CD4-positive, alpha-beta T cell treated with Interleukin-17A for 1 hour (primary cell): ENCODE measurements at places on chromosomes 1 and 21.
A peak's percentile ranks its signal among the peaks of the same experiment; 100 is the strongest.

- DNase-seq, result no peak
Observed at GRCh38 chr1:212519131-212519530, 86.4 kb downstream of the NENF start.

DNA sequence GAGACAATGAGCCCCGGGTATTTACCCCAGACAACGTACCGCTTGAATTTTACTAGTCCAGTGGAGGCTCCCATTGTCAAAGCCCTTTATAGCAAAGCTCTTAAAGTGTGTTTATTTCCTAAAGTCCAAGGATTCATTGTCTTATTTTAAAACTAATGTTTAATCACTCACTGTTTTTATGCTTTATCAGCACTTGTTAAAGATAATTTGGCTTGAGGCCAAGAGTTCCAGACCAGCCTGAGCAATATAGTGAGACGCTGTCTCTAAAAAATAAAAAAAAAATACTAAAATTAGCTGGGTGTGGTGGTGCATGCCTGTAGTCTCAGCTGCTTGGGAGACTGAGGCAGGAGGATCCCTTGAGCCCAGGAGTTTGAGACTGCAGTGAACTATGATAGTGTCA, 202.8 kb downstream of the RYR2 start:
- DNase-seq, result no peak

GRCh38 chr1:221743416-221744208, 1.7 kb upstream of the DUSP10 start:
- no peak for DNase-seq

GRCh38 chr1:31300193-31300592, 3.4 kb downstream of the ZCCHC17 start:
- peak; percentile 31 for DNase-seq

GRCh38 chr1:246319083-246319714, 187.9 kb downstream of the SMYD3 start:
- DNase-seq, result no peak

GRCh38 chr1:70090875-70091274, 114.5 kb downstream of the LRRC40 start:
- no peak for DNase-seq

DNA sequence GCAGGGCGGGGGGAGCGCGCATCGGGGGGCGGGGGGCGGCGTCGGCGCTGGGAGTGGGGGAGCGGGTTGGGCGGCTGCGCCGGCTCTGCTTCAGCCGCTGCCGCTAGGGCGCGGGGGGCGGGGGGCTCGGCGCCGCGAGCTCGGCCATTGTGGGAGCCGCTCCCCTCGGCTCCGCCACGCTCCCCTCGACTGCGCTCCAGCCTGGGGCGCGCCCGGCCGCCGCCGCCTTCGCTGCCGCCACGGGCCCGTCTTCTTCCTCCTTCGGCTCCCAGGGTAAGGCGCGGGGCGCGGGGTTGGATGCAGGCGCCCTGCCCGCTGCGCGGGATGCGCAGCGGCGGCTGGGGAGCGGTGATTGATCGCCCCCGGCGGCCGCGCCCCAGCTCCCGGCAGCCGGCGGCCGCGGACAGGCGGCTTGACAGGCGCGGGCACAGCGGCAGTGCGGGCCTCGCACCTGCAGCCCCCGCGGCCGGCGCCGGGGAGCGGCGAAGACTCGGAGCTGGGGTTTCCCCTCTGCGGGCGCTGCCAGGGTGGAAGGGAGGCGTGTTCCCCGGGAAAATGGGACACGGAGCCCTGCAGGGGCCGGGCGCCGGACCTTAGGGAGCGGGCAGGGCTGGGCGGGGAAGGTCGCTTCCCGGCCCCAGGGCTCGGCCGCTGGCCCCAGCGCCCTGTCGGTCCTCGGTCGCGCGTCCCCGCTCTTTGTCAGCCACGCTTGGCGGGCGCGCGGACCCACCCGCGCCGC, 55.3 kb downstream of the NDUFS5 start:
- DNase-seq, result no peak

DNA sequence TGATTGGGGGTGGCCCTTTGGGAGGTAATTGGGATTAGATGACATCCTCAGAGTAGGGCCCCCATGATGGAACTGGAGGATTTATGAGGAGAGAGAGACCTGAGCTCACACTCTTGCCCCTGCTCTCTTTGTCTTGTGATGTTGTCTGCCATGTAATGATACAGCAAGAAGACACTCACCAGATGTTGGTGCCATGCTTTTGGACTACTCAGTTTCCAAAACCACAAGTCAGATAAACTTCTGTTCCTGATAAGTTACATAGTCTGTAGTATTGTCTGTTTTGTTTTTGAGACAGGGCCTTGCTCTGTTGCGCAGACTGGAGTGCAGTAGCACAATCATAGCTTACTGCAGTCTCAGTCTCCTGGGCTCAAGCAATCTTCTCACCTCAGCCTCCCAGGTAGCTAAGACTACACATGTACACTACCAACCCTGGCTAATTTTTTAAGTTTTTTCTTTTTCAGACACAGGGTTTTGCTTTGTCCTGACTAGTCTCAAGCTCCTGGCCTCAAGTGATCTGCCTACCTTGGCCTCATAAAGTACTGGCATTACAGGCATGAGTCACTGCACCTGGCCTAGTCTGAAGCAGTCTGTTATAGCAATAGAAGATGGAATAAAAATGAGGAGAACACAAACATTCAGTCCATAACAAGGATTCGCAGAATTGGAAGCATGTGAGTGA, 115.0 kb upstream of the GALNT2 start:
- no peak for DNase-seq

DNA sequence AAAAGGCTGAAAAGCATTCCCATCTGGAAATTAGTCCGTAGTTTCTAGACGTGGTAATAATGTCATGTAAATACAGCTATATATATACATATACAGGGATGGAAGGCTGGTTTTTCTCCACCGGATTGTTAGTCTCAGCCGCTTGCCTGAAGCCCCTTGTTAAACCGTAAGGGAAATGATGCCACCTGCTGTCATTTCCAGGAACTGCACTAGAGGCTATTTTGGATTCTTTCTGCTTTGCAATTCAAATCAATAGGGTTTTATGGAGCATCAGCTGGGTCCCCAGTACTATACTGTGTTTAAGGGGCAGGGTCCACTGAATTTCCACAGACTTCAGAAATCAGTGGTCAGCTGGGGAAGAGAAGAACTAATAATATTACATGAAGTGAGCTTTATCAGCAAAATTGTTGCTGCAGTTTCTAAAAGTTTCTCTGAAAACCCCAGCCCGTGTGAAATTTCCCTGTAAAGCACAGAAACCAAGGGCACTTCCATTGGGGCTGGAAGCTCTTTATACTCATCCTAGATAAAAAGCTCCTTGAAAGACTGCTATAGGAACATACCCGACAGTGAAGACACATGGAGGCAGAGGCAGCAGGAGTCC, 33.8 kb upstream of the MPZL1 start:
- peak; percentile 87 for DNase-seq

DNA sequence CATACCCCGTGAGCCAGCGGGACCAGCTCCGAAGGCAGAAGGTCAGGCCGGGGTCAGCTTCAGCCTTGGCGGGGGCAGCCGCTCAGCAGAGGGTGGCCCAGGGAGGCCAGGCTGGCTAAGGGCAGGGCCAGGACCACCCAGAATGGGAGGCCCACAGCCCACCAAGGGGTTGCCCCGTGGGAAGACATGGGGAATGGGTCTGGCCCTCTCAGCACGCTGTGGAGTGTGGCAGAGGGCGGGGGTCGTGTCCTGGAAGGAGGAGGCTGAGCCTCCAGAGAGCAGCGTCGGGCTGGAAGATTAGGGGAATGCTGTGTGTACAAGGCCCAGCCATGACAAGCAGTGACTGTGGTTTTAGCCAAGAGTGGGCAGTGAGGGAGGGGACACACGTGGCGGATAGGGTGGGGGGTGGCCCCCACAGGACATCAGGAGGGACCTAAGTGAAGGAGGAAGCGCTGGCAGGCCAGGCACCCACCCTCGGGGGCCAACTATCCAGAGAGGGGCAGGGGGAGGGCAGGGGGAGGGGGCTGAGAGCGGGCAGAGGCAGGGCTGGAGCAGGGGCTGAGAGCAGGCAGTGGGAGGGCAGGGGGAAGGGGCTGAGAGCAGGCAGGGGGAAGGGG, 43.9 kb upstream of the POFUT2 start:
- DNase-seq, result no peak

DNA sequence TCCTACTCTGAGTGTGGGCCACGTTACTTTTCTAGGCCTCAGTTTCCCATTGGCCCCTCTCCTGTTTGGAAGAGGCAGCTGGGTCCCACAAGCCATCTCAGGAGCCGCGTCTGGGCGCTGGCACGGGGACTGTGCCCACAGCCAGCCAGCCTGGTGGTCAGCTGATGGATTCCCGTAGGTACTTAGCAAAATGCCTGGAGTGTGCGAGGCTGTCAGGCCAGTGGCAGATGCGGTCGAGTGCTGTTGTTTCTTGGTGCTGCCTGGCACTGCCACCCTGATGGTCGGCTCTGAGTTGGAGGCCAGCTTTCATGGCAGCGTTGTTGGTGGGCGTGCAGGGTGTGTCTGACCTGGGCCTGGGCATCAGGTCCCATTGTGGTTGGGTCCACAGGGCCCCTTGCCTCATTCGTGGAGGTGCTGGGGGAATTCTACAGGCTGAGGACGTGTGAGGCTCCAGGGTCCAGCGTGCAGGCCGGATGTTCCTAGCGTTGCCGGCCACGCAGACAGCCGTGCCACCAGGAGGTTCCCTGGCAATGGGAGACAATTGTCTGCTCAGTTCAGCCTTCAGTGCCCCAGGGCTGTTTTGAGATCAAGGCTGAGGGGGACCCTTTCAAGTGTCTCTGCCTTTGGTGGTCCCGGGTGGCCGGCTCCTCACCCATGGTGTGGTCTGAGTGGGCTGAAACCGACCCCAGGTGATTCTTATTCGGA, 20.9 kb downstream of the SKI start:
- DNase-seq, result no peak

GRCh38 chr1:36372617-36373016, 13.1 kb downstream of the STK40 start:
- no peak for DNase-seq

DNA sequence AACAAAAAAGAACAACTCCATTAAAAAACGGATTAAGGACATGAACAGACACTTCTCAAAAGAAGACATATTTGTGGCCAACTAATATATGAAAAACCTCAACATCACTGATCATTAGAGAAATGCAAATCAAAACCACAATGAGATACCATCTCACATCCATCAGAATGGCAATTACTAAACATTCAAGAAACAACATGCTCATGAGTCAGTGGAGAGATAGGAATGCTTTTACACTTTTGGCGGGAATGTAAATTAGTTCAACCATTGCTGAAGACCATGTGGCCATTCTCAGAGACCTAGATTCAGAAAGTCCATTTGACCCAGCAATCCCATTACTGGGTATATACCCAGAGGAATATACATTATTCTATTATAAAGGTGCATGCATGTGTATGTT, 1442.6 kb upstream of the B3GALT2 start:
- no peak for DNase-seq

- DNase-seq, result peak; percentile 29
Observed at GRCh38 chr1:91124989-91125417, 103.2 kb upstream of the ZNF644 start.

- no peak for DNase-seq
Observed at GRCh38 chr1:201899683-201900429, 11.2 kb downstream of the SHISA4 start.

GRCh38 chr1:185570962-185571361, 163.2 kb upstream of the HMCN1 start:
- peak; percentile 31 for DNase-seq

GRCh38 chr1:82762829-82763532, 962.2 kb downstream of the ADGRL2 start:
- no peak for DNase-seq

GRCh38 chr1:53250325-53250724, 12.0 kb upstream of the MAGOH start:
- no peak for DNase-seq
